ENCODE measurements at places on chromosomes 11 and 22.

- no peaks in the 10 kb centered on the region for H3K36me3 ChIP-seq
- no peak overlapping the region for H3K27ac ChIP-seq
- DNase-seq = no peak
- H3K4me3 ChIP-seq = no peak overlapping the region
- H3K27me3 ChIP-seq = no peaks in the 10 kb centered on the region
These were observed 261.7 kb downstream of the TENM4 start for GRCh38 chr11:79179087-79179486.

DNA sequence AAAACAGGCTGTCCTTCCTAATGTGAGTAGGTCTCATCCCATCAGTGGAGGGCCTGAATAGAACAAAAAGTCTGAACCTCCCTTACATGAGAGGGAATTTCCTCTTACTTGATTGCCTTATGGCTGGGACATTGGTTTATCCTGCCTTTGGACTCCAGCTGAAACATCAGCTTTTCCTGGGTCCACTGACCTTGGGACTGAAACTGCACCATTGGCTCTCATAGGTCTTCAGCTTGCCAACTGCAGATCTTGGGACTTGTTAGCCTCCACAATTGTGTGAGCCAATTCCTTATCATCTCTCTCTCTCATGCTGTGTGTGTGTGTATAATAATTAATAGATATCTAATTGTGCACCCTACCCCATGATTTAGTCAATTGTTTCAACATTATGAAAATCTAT lies 375.3 kb upstream of the DDI1 start:
- H3K4me1 ChIP-seq = no peaks in the 10 kb centered on the region
- no peak for DNase-seq
- no peak overlapping the region for H3K4me3 ChIP-seq
- no peak overlapping the region for H3K27ac ChIP-seq
- H3K27me3 ChIP-seq = no peaks in the 10 kb centered on the region

- H3K4me3 ChIP-seq = no peak overlapping the region
- peaks cover 38% of the 10 kb centered on the region for H3K4me1 ChIP-seq
- DNase-seq = no peak
These were observed 36.8 kb upstream of the ZBED5 start for GRCh38 chr11:10894666-10895065.

DNA sequence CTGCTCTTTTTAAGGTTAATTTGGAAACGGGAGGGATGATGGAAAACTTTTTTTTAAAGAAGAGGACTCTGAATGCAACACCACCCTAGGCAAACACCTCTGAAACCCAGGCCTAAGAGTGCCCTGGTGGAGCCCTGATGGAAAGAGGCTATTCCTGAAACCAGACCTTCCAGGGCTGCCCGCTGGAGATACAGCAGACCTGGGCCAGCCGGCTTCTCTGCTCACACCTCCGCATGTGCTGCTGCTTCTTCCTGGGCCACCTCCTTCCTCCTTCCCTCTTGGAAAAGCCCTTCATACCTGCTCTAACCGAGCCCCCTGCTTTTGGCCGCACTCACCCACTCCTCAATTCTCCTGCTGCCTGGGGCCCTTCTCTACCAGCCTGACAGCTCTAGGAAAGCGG lies 37.9 kb downstream of the DUSP8 start:
- peaks cover 12% of the 10 kb centered on the region for H3K27me3 ChIP-seq
- H3K4me3 ChIP-seq = no peak overlapping the region
- peaks cover 19% of the 10 kb centered on the region for H3K4me1 ChIP-seq
- DNase-seq = no peak
- no peaks in the 10 kb centered on the region for H3K36me3 ChIP-seq

DNA sequence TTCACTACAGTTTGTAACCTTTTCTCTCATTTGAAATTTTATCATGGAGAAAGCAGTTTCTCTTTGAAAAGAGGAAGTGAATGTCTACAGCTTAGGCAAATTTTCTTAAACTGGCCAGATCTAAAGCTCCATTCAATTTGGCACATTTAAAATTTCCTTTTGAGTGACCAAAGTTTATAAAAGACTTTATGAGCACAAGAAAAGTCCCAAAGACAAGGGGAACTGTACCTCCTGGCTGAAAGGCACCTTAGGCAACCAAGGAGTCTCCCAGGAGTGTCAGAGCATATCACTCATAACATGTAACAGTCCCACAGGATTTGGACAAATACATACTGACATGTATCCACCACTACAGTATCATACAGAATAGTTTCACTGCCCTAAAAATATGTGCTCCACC lies 41.3 kb downstream of the NARS2 start:
- H3K36me3 ChIP-seq = peaks cover 1% of the 10 kb centered on the region
- H3K27ac ChIP-seq = no peak overlapping the region
- DNase-seq = no peak
- no peaks in the 10 kb centered on the region for H3K27me3 ChIP-seq

DNA sequence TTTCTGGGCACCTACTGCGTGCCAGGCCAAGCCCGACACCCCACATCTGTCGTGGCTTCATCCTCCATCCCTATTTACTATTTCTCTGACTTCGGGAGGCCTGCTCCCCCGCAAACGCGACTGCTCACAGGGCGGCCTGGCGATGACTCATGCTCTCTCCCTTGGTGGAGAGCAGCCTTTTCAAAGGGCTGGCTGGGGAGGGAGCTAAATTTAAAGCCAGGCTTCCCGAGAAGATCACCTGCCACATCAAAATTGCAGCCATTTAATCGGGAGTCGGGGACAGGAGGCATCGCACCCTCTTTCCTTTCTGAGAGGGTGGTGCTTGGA lies 24.9 kb upstream of the SHISAL1 start:
- H3K27ac ChIP-seq = no peak overlapping the region
- H3K27me3 ChIP-seq = peaks cover 2% of the 10 kb centered on the region
- no peak overlapping the region for H3K4me3 ChIP-seq

Measured in chondrocyte (in vitro differentiated cells).